Kidney tubule cell (primary cell): ENCODE measurements at places on chromosomes 6 and 20.

DNA sequence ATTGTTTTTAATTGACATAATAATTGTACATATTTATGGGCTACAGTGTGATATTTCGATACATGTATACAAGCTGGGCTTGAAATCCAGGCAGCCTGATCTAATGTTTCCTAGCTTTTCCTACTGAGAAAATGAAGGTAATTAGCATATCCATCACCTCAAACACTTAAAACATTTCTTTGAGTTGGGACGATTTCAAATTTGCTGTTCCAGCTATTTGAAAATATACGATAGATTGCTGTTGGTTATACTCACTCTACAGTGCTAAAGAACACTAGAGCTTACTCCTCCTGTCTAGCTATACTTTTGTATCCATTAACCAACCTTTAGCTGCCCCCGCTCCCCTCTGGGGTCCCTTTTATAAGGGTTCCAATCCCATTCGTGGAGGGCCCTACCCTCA is 4.7 kb downstream of the LHFPL5 start:
- DNase-seq = no peak

DNA sequence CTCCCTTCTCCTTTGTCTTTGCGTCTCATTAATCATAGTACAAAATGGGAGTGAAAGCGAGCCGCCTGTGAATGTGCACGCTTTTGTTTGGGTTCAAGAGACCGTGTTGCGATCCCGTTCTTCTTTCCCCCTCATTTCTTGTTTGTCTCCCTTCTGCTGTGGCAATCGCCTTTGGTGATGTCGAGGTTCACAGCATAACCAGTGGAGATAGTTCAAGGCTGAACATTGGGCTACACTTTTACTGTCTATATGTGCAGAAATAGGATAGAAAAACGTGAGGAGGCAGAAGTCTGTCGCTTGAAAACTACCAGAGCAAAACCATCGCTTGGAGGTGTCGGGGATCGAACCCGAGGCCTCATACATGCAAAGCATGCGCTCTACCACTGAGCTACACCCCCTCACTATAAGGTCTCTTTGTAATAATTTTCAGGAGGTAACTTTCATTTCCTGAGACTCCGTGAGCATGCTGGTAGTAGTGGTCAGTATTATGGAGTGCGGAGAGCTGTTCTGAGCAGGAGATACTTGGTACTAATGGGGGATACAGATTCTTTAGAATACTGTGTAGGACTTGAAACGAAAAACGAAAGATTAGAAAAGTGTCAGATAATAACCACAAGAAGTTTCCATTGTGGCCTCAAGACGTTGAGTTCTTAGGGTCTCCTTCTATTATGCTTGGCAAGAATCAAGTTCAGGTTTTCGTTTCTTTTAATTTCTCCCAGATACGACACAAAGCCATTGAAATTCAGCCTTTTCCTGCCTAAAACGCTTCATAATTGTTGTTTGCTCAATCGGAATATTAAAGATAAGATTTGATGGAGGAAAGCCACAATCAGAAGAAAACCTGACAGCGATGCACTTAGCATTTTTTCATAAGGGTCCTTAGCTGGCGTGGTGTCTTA is 106.6 kb downstream of the TRIM27 start:
- DNase-seq = peak; percentile 90

- DNase-seq = no peak
These were observed 115.7 kb downstream of the TAF4 start for GRCh38 chr20:61949714-61950640.

- DNase-seq = no peak
These were observed at the start of gene WFDC5 for GRCh38 chr20:45114465-45115385. TSS of gene WFDC5 (minus strand) at chr20:45115174. CDS start at chr20:45115083, 91 bp downstream.

- peak; percentile 55 for DNase-seq
These were observed at the start of gene PTK7 for GRCh38 chr6:43075670-43076463. TSS of gene PTK7 (plus strand) at chr6:43076314. CDS start at chr6:43076489, 175 bp downstream.

- DNase-seq = no peak
These were observed 197.2 kb upstream of the GGTLC1 start for GRCh38 chr20:24185791-24186190.

- no peak for DNase-seq
These were observed 114.4 kb upstream of the MAP3K7 start for GRCh38 chr6:90701146-90701781.

- no peak for DNase-seq
These were observed 12.5 kb downstream of the SLC18B1 start for GRCh38 chr6:132785936-132786335.

GRCh38 chr20:53872081-53872541 is 198.3 kb downstream of the BCAS1 start:
- peak; percentile 34 for DNase-seq

GRCh38 chr6:18513253-18513798 is 126.2 kb downstream of the RNF144B start:
- no peak for DNase-seq

- no peak for DNase-seq
These were observed 211.1 kb downstream of the SOD2 start for GRCh38 chr6:159481897-159482296.

- DNase-seq = no peak
These were observed 41.3 kb downstream of the SPDEF start for GRCh38 chr6:34514593-34515472.

DNA sequence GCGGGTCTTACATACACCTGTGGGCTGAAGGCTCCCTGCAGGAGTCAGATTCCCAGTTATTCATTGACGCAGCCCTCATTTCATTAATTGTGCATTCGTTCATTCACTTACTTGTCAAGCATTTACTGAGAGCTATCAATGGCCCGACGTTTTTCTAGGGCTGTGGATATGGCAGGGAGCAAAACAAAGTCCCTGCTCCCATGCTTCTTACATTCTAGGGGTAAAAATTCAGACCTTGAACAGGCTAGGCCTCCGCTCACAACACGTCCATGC is 369 bp upstream of the NSFL1C start:
- no peak for DNase-seq

- DNase-seq = peak; percentile 69
These were observed 60.9 kb downstream of the PYGB start for GRCh38 chr20:25308671-25309394.

DNA sequence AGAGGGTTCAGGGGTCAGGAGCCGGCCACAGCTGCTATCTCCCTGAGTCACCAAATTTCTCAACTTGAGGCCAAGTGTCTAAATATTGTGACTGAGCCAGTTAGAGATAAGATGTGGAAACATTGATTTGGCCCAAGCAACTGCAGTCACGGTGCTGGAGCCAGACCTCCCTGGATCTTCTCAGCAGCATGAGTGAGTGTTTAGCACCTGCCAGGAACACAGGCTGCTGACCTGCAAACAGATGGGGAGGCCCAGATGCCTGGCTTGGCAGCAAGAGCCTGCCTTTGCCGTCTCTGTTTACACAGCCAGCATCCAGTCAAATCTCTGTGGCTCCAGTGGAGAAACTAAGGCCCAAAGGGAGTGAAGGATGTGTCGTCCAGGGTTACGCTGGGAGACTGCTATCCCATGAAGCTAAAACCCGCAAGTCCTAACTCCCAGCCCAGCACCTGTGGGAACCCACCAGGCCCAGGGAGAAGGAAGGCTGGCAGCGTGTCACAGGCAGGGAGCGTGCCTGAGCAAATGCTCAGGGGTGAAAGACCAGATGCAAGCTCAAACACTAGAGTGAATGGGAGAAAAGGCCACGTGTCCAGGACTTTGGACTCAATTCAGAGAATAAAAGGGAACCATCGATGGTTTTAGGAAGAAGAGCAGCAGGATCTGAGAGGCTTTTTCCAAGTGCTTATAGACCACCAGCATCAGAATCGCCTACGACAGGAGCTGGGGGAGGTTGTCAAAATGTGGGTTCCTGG is 15.9 kb upstream of the PTGIS start:
- DNase-seq = peak; percentile 41

- no peak for DNase-seq
These were observed 561 bp downstream of the KAT14 start for GRCh38 chr20:18138266-18138582.

GRCh38 chr6:144087789-144088426 is 7.5 kb downstream of the SF3B5 start:
- no peak for DNase-seq

GRCh38 chr20:63125838-63126601 is 89.9 kb downstream of the YTHDF1 start:
- DNase-seq = no peak

GRCh38 chr6:93550551-93551276 is 131.4 kb upstream of the EPHA7 start:
- DNase-seq = peak; percentile 72

DNA sequence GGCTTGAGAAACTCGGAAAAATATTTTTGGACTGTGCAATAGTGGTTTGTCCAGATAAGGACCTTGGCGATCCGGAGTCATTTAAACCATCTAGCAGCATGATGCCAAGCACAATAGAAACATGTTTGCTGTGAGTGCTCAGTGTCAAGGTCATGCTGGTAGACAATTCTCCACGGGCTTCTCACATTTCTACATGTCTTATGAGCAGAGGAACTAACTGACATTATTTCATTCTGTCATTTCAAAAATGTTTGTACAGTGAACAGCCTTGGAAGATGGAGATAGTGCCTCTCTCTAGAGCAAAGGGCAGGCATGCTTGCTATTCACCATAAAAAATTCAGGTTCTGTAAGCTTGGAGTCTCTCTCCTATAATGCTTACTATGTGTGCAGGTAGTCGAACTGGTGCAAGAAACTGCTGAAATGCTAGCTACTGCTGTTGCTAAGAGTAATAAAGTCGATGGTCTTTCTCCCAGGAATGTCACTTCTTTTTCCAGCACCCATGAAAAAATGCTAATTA is 25.4 kb upstream of the CCN2 start:
- no peak for DNase-seq

GRCh38 chr6:1612299-1612973 is 2.7 kb downstream of the FOXC1 start:
- DNase-seq = peak; percentile 32

GRCh38 chr6:835476-836160 is 142.7 kb upstream of the EXOC2 start:
- DNase-seq = peak; percentile 71

DNA sequence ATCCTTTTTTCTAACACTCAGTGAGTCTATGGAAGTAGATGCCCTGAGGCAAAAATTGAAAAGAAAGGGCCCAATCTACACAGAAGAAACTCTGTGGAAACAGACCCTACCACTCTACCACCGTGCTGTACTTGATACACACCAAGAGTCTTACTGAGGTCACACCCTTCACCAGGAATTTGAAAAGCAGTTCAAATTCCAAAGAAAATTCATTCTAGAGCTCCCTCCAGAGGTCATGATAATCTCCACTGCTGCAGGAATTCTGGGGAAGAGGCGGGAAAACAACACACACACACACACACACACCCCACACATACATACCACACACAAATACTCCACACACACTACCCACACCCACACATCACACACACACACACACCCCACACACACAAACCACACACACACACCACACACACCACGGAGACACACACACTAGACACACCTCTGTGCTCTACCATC is 336.8 kb downstream of the HDGFL1 start:
- peak; percentile 72 for DNase-seq
